ENCODE measurements at places on chromosomes 16 and 17.
A peak's percentile ranks its signal among the peaks of the same experiment; 100 is the strongest.

GRCh38 chr16:67283826-67284555 is 4.7 kb downstream of the PLEKHG4 start:
- DNase-seq: no peak

DNA sequence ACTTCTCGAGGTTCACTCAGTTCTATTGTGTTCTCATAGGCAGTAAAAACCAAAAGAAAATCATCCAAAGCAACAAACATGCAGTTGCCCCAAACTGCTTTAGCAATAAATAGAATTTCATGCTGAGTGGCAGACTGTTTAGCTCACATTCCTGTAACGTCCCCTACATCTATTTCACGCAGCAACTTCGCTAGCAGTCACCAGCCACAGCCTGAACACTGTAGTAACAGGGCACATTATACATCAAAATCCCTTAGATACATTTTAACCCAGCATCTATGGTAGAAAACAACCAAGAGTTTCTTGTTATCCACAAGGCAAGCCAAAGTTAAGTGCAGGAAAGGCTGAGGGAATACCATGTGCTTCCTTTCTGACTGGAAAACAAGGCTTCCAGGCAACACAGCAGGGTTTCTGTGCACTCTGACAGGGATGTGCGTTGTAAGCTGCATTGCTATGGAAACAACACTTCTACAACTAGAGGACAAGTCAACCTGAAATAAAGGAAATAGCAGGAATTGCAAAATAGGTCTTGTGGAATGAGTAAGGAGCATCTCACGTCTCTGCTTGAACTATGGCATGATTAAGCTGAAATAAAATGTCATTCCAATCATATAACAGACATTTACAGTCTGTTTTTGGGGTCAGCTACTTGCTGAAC is 55.4 kb downstream of the CFDP1 start:
- DNase-seq: peak; percentile 98

- no peak for DNase-seq
Measured at GRCh38 chr16:68084504-68085258, 489 bp upstream of the NFATC3 start.

DNA sequence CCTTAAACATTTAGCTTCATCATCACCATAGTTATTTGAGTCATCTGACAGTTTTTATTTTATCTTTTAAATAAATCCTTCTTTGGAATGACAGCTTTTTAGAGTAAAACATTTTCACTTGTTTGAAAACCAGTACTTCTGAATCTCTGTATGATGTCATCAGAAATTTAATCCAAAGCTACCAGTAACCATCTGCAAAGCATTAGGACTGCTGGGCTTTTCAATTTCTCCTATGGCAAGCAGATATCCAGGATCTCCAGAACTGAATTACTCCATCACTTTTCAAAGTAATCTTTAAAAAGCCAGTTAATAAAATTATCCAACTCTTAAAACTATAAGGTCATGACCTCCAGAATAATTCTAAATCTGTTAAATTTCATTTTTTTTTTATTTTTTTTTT is 51.5 kb downstream of the CHCT1 start:
- no peak for DNase-seq

DNA sequence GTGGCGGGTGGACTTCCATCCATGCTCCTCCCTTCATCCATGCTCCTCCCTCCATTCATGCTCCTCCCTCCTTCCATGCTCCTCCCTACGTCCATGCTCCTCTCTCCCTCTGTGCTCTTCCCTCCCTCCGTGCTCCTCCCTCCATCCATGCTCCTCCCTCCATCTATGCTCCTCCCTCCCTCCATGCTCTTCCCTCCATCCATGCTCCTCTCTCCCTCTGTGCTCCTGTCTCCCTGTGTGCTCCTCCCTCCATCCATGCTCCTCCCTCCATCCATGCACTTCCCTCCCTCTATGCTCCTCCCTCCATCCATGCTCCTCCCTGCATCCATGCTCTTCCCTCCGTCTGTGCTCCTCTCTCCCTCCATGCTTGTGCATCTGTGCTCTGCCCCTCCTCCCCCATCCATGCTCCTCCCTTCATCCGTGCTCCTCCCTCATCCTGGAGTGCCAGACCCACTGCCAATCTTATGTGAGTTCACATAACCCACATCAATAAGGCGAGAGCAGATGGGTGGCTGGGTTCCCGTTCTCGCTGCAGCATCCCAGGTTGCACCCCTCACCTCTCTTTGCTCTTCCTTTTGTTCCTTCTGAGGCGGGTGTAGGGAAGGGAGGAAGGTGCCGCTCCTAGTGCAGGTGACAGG is 22.8 kb downstream of the KSR1 start:
- no peak for DNase-seq

GRCh38 chr17:79728169-79728907 is 2.4 kb upstream of the ENPP7 start:
- peak; percentile 82 for DNase-seq

DNA sequence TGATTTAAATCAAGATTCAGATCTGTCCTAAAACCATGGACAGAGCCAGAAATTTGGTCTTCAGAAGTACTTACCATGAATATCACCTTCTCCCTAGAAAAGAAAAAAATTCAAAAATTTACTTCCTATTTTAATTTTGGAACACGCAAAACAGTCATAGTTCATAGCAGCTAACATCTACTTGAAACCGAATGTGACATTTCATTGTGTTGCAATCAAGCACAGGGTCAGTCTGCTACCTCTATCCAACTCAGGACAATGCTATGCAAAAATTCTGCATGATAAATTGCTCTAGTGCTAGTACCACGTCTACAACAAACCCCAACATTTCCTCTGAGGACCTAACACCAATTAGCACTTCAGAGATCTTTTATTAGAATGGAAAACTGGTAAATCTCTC is 7.7 kb downstream of the JPT1 start:
- no peak for DNase-seq

- DNase-seq: no peak
Measured at GRCh38 chr16:75578212-75578611, 12.0 kb downstream of the GABARAPL2 start.

DNA sequence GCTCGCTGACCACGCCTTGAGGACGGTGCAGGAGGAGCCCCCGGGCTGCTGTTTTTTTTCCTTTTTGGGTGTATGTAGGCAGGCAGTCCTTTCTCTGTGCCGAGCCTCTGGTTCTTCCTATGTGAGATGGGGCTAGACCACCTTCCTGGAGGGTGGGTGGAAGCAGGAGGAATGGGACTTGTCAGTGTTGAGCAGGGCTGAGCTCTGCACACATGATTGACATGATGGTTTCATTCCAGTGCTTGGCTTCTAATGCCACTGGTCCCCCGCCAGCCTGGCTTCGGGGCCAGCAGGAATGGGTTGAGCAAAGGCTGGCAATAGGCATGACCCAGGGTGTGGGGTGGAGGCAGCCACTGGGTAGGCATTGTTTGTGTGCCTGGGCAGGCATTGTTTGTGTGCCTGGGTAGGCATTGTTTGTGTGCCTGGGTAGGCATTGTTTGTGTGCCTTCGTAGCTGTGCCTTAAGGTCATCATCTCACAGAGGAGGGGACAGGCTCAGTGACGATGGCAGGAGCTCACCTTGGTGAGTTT is 14.2 kb upstream of the ADCY7 start:
- no peak for DNase-seq

GRCh38 chr16:86726340-86726739 is 148.0 kb downstream of the FOXL1 start:
- no peak for DNase-seq

GRCh38 chr16:84467256-84467655 is 37.2 kb downstream of the MEAK7 start:
- DNase-seq: no peak

GRCh38 chr17:28948873-28949184 is 2.5 kb downstream of the PHF12 start:
- no peak for DNase-seq

DNA sequence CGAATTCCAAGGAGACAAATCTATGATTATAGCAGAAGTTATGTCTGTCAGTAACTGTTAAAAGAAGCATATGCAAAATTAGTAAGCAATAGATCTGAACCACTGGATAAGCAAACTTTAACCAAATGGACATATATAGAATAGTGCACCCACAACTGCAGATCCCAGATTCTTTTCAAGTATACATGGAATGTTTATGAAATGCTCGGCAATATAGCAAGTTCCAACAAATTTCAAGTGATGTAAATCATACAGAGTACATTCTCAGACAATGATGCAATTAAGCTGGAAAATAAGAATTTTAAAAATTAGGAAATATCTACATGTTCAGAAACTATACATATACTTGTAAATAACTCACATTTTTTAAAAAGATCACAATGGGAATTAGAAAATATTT is 8.4 kb upstream of the HELZ start:
- no peak for DNase-seq

DNA sequence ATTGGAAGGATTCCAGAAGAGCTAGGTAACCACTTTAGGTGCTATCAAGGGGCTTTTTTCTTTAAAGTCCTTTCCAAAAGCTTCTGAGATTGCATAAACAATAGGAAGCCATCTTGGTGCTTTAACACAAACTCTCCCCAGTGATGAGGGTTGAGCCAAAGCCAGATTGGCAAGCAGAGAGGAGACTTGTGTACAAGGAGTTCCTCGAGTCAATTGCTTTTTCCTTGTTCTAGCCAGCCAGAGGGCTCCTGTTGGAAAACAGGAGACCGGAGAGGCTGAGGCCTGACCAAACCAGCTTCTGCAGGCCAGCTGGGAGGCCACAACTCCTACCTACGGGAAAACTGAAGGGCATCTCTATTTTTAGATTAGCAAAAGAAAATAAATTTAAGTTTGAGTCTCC is 46.5 kb downstream of the MAPT start:
- no peak for DNase-seq

- no peak for DNase-seq
Measured at GRCh38 chr17:75650874-75651273, 16.1 kb downstream of the RECQL5 start.

DNA sequence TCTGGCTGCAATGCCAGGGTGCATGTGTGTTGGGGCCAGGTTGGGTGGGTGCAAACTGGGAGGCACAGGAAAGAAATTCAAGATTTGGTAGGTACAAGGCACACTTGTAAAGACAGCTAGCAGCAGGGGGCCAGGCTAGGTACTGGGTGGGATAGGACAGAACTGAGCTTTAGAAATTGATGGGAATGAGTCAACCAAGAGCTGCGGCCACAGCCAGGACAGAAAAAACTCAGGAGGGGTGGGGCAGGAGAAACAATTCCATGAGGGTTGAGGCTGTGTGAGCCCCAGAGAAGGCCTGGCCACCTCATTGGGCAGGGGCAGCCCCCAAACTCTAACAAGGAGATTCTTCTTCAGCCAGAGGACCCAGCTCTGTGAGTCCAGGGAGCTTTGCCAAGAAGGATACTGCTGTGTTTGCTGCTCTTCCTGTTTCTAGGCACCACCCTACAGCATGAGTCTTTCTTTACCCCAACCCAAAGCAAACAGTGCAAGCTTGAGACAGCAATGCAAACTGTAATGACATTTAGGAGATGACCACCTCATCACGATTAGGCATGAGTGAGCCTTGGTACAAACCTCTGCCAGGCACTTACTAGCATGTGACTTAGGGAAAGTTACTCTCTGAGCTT is 21.3 kb upstream of the CCDC182 start:
- no peak for DNase-seq

- DNase-seq: no peak
Measured at GRCh38 chr17:42669977-42670788, 6.6 kb downstream of the PLEKHH3 start.

DNA sequence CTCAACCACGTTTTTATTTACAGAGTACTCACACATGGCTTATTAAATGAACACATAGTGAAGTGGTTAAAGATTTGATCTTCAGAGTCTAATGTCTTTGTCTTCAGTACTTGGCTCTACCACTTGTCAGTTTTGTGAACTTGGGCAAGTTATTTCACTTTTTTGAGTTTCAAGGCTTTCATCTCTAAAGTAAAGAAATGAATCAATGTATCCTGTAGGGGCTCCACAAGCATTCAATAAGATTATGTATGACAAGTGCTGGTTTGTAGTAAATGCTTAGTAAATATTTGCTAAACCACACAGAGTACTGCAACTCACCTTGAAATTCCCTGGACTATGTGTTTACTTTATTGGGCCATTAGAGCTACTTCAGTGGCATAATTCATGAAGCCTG is 446.0 kb upstream of the GOT2 start:
- no peak for DNase-seq

DNA sequence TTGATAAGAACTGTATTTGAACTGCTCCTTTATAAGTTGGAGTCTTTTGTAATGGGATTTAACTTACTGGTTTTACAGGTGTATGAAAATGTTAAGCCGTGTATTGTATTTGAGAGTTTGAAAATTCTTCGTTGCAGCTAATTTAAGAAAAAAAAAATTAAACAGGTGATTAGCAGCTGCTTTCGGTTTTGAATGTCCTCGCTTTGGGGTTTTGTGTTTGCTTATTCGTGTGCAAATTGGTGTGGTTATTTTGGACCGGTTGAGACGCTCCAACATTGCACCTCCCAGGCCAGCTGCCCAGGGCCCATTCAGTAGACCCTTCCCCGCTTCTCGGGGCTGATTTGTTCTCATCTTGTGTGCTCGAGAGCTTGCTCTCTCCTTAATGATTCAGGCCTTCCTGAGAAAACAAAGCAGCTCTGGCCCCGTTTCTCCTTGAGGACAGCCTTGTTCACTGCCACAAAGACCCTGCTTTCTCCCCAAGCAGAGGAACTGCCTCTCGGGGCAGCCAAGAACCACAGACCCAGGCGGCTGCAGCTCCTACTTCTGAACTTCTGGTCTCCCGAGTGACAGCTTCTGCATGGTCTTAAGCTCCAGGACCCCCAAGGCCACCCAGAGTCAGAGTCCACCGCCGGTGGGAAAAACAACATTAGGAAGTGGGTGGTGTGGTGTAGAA is 100.5 kb downstream of the MSI2 start:
- DNase-seq: no peak

- no peak for DNase-seq
Measured at GRCh38 chr16:89482817-89483205, 7.5 kb downstream of the ANKRD11 start.

GRCh38 chr17:45287526-45288500 is 25.9 kb upstream of the SPATA32 start:
- no peak for DNase-seq

DNA sequence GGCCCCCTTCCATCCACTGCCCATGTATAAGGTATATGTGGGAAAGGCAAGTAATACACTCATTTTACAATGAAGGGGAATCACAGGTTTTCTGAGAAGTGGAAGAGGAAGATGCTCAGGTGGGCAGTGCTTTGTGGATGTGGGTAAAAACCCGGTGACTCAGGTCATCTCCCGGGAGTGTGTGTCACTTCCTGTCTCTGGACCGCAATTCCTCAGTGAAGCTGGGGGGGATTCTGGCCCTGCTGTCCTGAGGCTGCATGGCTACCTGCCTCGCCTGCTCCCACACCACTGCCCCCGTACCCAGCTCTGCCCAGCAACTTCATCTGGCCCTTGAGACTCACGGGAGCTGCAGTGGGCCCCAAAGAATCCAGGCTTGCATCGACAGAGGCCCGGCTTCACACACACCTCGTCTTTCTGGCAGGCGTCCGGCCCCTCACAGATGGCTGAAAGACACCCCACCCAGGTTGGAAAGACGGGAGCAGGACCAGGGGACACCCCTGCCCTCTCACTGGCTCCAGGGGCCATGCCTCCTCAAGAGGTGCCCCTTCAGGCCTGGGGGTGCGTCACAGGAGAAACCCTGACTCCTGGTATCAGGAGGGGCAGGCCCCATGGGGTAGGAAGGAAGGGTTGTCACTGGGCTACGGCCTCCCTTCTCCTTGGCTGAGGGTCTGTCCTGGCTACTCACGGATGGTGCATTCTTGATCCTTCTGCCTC is 882 bp downstream of the SCARF1 start:
- DNase-seq: no peak

- no peak for DNase-seq
Measured at GRCh38 chr17:39191750-39192510, 5.5 kb downstream of the CACNB1 start.

GRCh38 chr16:72833969-72834368 is 214.0 kb downstream of the ZFHX3 start:
- DNase-seq: no peak

Data from smooth muscle cell of the brain vasculature (primary cell).